ENCODE measurements at places on chromosomes 4 and X.

DNA sequence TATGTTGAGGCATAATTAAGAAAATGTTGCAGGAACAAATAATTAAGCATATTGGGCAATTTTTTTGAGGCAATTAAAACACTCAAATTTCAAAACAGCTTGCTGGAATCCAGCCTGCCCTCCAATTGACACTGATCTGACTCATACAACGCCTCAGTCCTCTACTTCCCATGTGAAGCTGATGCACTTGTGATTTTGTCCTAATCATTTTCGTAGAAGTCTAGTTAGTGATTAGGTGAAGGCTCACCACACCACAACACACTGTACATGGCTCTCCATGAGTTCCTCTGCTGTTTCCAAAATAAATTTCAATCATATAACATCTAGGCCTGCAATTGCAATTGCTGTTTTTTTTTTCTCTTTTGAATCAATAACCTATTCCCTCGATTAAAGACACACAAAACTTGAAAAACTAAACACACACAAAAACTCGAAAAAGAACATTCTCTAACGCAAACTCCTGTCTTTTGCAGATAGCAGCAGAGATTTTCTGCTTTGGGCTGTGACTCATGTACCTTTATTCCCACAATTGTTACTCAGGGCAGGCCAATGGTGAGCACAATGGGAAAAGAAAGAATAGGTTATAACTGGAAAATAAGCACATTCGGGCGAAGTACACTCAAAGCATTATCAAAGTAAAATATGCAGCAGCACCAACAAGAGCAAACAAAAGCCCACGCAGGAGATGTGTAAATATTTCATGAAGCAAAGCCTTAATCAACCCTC lies 1.7 kb downstream of the GPRIN3 start:
- no peak for DNase-seq

DNA sequence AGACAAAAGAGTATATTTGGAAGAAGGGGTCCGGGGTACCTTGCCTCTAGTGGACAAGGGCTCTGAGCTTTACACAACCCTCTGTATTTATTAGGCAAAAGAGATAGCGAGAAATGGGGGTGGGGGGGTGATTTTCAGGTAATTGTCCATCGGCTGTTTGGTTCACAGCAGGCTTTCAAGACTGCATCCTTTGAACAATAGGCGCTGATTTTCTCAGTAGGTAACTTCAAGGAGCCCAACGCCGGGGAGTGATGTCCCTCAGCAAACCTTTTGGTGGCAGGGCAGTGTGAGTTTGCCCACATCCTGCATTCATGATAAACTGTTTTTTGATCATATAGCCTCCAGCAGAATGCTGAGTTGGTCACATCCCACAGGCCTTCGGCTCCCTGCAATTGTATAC lies 61.6 kb downstream of the KDM5C start:
- DNase-seq, result no peak

GRCh38 chrX:43664708-43665107 lies 8.6 kb downstream of the MAOA start:
- DNase-seq, result no peak

GRCh38 chrX:30690330-30690729 lies 37.1 kb downstream of the GK start:
- no peak for DNase-seq

GRCh38 chr4:94507708-94508107 lies 56.0 kb downstream of the PDLIM5 start:
- peak; percentile 50 for DNase-seq

DNA sequence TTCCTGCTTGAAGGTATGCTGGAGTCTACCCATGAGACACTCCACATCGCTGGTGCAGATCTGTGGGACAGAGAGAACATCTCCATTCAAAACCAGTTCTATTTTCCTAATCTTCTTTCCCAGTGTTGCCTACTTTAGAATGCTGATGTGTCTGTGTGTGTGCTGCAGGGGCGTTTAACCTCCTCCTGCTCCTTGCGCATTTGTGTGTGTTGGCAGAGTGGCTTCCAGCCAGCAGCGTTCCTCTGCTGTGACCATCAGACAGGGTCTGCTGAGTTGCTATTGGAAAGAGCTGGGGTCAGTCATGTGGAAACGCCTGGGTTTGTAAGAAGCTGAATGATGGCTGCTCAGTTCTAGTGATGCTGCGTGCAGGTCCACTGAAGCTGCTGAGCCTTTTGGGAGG lies 223.6 kb downstream of the RBMX2 start:
- DNase-seq, result no peak

DNA sequence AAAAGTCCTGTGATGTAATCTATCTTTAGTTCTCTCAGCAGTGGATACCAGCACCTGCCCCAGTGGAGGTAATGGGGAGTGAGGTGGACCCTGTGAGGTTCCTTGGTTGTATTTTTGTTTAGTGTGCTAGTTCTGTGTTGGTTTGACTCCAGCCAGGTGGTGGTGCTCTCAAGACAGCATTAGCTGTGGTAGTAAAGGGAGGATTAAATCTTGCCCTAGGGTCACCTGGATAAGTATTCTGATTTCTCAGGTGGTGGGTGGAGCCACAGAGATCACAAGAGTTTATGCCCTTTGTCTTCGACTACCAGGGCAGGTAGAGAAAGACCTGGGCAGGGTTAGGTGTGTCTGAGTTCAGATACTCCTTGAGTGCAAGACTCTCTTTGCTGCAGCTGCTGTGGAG lies 176.3 kb upstream of the EDA2R start:
- no peak for DNase-seq

- DNase-seq, result no peak
Observed at GRCh38 chr4:110248831-110249253, 50.4 kb upstream of the ELOVL6 start.

DNA sequence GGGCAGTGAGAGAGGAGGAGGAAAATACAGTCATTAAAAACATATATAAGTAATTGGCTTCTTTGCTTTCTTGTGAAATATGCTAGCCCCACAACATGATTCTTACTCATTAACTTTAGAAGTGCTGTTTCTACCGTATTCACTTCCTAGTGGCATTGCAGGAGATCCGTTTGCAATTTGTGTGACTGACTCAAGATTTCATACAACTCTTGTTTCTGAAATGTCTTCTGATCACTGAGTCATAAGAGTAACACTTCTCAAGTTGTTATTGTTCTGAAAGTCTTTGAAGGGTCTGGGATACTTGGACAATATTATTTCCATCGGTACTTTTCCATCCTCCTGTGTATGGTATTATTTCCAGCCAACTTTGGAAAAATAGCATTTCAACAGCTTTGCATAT lies 310.8 kb downstream of the PACRGL start:
- DNase-seq, result no peak

Data from femur (tissue), 1 donor.